ENCODE measurements at places on chromosomes 4 and X. TPM values are rescaled to one million over a fixed set of nuclear protein-coding genes. Genes with fewer than 3 reads are reported as not detected.

DNA sequence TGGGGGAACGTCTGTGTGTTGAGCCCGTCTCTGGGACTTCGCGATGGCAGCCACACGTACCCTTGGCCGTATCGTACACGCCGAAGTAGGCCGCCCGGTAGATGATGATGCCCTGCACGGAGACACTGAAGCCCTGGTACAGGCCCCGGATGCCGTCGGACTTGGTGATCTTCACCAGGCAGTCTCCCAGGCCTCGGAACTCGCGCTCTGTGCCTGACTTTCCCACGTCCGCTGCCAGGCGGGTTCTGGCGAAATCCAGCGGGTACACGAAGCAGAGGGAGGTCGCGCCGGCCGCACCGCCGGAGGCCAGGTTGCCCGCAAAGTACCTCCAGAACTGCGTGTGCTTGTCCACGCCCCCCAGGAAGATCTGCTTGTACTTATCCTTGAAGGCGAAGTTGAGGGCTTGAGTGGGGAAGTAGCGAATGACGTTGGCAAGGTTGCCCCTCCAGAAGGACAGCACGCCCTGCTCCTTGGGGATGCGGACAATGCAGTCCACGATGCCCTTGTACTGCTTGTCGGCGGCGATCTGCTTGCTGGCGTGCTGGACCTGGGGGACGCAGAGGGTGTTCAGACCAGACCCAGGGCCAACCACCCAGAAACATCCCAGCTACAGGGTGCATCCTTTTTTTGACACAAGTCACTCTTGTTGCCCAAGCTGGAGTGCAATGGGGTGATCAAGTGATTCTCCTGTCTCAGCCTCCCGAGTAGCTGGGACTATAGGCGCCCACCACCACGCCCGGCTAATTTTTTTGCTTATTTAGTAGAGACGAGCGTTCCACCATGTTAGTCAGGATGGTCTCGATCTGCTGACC is 2.5 kb downstream of the SLC25A6 start:
- DNase-seq: no peak

GRCh38 chrX:68758671-68759070 is 70.2 kb upstream of the EFNB1 start:
- no peak for DNase-seq

BRS3 gene
- not detected for total RNA-seq

DNA sequence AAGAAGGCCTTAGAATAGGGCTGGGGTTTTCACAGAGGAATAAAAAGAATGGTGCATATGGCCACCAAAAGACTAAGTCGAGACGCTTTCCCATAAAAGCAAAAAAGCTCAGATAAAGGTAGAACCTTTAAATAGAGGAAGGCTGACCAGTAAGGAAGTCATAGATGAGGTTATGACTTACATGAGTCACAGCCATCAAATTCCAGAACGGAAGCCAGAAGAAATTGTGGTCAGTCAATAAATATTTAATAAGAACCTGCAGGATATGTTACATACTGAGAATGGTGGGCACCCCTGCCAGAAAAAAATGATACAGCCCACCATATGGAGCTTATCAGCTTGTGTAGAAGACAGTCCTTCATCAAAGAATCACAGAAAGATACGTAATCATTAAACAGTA is 120.1 kb downstream of the MANBA start:
- no peak for DNase-seq

DNA sequence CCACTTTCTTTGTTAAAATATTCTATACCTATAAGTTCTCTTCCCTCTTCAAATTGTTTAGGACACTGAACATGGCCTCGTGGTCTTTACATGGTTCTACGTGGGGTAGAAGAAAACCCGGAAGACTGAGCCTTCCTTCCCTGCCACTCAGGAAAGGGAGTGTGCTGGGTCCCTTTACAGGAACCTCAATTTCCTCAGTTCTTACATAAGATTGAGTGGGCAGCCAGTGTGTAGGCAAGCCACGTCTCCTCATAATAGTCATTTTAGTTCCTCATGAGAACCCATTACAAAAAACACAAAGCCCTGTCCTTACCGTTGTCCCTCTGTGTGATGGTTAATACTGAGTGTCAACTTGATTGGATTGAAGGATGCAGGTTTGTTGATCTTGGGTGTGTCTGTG is 28.7 kb upstream of the SMIM10L2A start:
- DNase-seq: no peak

TFE3 gene
- total RNA-seq: 63.0 TPM
